Bronchial smooth muscle cell (primary cell): ENCODE measurements at places on chromosomes 6 and 20. TPM values are rescaled to one million over a fixed set of nuclear protein-coding genes. Genes with fewer than 3 reads are reported as not detected.

Gene KDM1B
- total RNA-seq = 13.1 and 22.1 TPM in 2 replicates

Gene KCNK5
- total RNA-seq = not detected in 2 replicates

Gene FGD2
- total RNA-seq = not detected in 2 replicates

Gene LRFN2
- total RNA-seq = not detected in 2 replicates

Gene TENT5A
- 12.3 and 23.2 TPM in 2 replicates for total RNA-seq

Gene TSHZ2
- under 0.01 and 0.63 TPM in 2 replicates for total RNA-seq

Gene RBM38
- total RNA-seq = 3.3 and 5.2 TPM in 2 replicates

Gene GATA5
- total RNA-seq = not detected in 2 replicates

Gene BHLHE23
- not detected in 2 replicates for total RNA-seq

Gene PHACTR3
- not detected in 2 replicates for total RNA-seq

Gene RUNX2
- total RNA-seq = 0.52 and 1.3 TPM in 2 replicates
